ENCODE measurements at places on chromosomes 2 and 18.
A peak's percentile ranks its signal among the peaks of the same experiment; 100 is the strongest.

GRCh38 chr18:58386780-58387179, 242.1 kb downstream of the ALPK2 start:
- DNase-seq = no peak

GRCh38 chr2:207223051-207223450, 57.3 kb upstream of the KLF7 start:
- DNase-seq = peak; percentile 11

DNA sequence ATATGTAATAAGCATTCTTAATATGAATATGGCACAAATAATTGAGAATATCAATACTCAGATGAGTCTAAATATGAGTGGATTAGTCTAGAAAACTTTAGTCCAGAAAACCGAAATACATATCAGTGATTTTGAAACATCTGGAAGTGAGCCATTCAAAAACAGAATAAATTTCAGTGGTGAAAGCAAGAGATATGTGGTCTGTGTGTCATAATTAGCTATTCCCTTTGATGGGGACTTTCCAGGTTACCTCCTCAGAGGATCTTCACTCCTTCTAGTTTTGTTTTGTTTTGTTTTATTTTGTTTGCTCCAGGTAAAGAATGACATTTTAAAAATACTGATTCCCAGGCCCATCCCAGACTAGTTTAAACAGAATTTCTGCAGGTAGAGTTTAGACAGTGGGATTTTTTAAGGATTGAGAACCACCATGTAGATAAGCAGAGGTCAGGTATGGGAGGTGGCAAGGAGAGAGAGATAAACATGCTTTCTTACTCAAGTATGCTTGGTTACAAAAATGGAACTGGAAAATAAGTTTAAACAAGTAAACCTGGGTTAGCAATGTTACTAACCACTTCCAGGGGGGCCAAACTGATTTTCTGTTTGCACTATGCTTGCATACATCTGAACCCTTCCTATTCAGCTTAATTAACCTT, 70.7 kb downstream of the NABP1 start:
- DNase-seq = no peak

- DNase-seq = no peak
Observed at GRCh38 chr18:49364821-49365220, 95.6 kb downstream of the DYM start.

GRCh38 chr2:190996338-190996946, 17.5 kb downstream of the STAT1 start:
- peak; percentile 69 for DNase-seq

GRCh38 chr2:181326661-181327060, 130.5 kb upstream of the ITGA4 start:
- no peak for DNase-seq

DNA sequence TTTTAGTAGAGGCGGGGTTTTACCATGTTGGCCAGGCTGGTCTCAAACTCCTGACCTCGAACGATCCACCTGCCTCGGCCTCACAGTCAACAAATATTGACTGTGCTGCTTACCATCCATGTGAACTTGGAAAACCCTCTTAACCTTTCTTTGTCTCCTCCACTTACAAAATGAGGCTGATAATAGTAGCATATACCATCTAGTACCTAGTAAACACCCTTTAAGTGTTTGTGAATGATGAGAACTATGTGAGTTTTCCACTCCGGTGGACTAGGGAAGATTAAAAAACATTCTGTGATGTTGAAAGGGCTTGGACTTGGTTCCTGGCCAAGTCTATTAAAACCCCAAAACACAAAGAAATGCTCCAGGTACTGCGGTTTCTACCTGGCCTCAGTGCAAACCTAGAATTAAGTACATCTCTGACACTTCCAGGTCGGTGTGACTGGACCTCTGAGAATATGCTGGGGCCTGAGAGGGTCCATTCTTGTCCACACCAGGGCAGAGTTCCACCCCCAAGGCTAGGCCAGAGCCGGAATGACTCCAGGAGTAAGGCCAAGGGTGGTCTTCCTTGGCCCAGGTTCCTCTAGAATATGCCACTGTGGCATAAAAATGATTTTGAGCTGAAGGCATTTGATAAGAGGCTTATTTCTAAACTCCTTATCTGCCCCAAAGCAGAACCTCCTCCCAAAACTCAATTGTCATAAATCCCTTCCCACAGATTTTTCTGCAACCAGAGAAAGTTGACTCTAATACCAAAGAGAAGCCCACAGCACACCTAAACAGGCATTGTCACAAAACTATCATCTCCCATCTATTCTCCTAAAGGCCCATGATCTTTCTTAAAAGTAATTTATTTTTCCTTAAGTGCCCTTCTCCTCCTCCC, 217.5 kb downstream of the TGIF1 start:
- DNase-seq = no peak

GRCh38 chr2:165624470-165624800, 154.9 kb downstream of the CSRNP3 start:
- DNase-seq = no peak

GRCh38 chr2:178301649-178302238, 107.4 kb downstream of the OSBPL6 start:
- no peak for DNase-seq

GRCh38 chr2:97910403-97911205, 85.1 kb downstream of the TMEM131 start:
- DNase-seq = no peak

- DNase-seq = no peak
Observed at GRCh38 chr18:24922491-24922890, 429.5 kb downstream of the ZNF521 start.

- DNase-seq = no peak
Observed at GRCh38 chr2:10765914-10766313, 44.5 kb downstream of the ATP6V1C2 start.

DNA sequence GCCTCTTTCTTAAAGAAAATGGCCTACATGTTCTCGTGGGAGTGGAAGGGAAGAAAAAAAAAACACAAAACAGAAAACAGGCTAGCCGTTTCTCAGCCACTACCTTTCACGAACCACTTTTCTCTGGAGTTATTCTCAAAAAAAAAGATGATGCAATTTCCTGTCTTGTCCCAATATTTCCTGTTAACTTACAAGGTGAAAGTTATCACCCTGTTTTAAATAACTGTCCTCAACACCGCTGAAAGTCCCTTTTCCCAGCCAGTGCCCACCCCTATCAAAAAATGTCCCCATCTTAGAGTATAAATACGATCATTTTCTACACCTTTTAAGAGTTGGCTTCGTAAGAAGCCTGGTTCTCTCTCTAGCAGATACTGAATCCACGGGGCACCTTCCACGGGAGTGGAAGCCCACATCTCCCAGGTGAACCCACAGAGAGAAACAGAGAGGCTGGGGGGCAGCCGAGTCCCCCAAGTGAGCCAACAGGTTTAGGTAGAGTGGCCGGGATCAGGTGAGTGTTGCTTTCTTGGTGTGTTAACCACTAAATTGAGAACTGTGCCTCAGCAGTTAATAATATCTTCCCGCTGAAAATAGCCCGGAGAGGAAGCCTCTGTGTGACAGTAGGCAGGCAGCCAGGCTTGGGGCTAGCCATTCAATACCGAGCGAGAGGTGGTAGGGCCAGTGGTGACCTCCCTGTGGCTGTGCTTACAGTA, 15.9 kb downstream of the SMAD7 start:
- DNase-seq = no peak

DNA sequence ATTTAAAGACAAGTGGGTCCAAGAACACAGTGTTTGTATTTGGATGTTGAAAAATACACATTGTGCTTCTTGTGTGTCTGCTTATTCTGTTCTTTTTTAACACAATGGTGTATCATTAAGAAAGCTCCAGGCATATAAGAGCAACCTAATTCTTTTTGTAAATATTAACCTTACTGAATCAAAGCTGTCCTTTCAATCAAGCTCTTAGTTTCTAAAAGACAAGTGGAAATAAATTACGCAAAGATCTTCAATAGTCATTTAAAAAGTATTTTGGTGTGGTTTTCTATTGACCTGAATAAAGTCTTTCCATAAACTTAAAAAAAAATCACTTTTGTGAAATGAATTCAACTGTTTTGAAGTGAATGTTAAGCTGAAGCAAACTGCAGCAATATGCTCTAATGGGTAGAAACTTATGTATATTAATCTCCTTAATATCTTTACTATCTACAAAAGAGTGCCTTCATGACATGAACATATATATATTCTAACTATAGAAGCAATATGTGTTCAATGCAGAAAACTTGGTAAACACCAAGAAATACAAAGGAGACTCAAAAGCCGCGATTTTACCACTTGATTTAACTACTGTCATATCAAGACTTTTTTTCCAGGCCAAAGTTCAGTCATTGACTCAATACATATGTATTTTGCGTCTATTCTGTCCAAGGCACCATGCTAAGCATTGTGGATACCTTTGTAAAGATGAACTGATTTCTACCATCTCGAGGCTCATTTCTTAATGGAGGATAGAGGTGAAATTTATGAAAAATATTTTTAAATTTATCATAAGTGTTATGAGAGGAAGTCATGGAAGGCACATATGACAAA, 97.7 kb downstream of the ARHGAP15 start:
- no peak for DNase-seq

- no peak for DNase-seq
Observed at GRCh38 chr2:145366341-145366740, 846.4 kb upstream of the ZEB2 start.

DNA sequence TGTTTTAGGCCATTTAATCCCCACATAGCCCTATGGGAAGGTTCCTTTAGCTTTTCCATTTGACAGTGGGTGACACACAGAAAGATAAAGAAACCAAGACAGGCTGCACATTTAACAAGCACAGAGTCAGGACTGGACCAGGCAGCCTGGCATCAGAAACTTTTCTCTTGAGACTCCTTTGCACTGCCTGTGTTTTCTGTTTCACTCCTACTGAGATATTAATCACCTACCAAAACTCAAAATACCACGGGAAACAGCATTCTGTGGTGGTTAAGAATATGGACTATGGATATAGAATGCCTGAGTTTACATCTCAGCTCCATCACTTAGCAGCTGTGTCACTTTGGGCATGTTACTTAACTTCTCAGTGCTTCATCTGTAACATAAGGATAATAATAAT, 73.3 kb downstream of the CTAGE1 start:
- no peak for DNase-seq

DNA sequence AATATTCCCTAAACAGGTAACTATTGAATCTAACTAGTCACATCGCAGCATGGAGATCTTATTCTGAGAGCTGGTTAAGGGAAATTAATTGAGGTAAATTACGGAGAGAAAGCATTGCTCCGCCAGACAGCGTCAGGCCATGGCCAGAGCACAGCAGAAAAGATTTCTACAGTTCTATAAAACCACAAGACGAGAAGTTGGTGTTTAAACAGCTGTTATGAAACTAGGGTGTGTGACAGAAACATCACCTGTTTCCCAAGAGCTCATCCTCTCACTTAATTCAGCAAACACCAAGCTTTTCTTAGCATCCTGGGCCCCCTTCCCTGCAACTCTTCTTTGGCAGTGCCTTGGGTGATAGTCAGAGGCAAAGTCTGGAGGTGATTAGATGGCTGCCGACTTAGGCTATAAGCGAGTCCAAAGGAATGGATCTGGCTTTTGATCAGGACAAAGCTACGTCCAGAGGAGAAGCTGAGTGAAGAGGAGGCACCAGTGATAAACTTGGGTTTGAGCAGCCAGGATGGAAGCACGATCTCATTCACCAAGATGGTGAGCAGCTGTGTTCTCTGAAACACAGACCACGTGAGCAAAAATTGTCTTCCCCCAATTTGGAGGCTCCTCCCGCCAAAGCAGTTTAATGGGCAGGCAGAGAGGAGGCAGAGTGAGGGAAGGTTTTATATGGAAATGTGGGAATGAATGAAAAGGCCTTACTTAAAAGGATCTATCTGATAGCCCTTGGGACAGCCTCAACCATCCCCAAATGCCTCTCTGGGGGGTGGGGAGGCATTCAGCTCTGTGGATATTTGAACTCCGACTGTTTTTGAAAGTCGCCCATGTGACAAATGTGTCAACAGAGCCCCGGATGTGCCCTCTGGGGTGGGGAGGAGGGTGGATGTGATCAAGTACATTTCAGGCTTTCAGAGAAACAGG, 57.8 kb downstream of the PKDCC start:
- DNase-seq = no peak

DNA sequence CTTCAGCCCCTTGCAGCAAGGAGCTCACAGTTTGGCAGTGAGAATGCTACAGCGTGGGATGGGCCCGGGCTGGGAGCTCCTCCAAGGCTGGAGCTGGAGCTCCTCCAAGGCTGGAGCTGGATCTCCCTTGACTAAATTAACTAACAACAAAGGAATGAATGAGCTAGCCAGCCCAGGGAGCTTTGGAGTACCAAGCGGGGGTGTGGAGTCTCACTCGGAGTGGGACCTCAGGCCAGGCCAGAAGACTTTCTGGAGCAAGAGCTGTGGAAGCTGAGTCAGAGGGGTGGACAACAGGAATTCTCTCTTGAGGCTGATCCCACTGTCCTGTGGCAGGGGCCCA, 244.7 kb upstream of the HS6ST1 start:
- no peak for DNase-seq

DNA sequence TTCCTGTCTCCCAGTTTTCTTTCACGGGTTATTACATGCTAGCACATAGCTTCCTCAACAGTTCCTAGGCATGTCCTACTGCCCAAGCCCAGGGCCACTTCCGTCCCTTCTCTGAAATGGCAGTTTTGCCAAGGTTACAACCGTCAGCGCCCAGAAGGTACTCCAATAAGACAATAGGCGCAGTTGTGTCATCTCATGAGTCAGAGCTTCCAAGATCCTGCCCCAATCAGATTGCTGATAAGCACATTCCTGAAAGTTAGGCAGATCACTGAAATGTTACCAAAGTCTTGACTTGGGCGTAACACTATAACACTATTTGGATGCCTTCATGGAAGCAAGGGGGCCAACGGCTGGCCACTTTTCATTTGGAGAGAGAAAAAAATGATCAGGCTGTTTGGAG, 34.2 kb downstream of the GKN2 start:
- no peak for DNase-seq

DNA sequence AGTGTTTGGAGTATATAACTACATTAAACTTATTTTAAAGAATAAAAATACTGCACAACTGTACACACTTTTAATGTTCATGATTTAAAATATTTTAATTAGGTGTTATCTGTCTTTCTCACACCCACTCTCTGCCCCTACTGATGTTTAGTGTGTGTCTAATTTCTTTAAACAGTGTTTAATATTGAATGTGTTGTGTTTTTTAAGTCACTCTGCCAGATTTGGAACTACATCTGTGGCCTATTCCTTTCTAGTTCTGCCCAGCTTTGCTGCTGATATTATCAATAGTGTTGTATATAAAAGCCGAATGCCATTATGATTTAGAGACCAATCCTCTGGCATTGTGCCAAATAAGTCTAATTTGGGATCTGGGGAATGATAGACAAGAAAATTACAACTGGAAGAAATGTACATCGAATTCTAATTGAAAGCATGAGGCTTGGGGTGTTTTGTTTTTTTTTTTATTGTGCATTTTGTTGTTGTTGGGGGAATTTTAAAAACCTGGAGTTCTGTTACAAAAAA, 398.0 kb downstream of the CPS1 start:
- no peak for DNase-seq
